ENCODE measurements at places on chromosomes 1 and 21.

DNA sequence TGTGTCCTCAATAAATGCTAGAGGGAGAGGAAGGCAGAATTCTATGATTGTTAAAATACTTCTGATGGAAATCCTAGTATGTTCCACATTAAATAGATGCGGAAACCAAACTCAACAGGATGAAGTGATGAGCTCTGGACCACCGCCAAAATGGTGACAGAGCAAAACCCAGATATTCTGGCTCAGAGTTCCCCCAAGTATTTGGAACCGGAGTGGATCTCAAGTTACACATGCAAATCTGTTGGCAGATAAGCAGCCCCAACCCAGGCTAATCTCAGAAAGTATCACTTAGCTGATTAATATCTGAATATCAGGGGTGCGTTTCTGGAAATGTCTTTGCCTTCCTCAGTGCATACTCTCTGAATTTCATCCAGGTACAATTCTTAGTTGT lies 17.4 kb upstream of the GRHL3 start:
- no peak for DNase-seq
- no peaks in the 10 kb centered on the region for H3K36me3 ChIP-seq
- H3K4me3 ChIP-seq: no peak overlapping the region
- H3K27ac ChIP-seq: no peak overlapping the region
- H3K4me1 ChIP-seq: peaks cover 16% of the 10 kb centered on the region

DNA sequence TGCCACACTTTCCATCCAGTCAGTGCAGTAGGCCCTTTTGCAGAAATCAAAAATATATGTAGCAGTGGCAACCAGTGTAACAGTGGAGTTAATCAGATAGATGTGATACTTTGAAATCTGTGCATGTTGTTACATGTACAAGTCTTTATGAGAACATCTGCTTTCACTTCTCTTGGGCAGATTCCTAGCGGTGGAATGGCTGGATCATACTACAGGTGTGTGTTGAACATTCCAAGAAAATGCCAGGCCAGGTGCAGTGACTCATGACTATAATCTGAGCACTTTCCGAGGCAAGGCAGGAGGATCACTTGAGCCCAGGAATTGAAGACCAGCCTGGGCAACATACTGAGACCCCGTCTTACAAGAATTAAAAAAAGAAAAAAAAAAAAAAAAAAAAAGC lies 55.3 kb downstream of the GNB1 start:
- H3K4me3 ChIP-seq: no peak overlapping the region
- DNase-seq: no peak
- H3K27ac ChIP-seq: no peak overlapping the region
- H3K4me1 ChIP-seq: peaks cover 6% of the 10 kb centered on the region
- H3K27me3 ChIP-seq: no peaks in the 10 kb centered on the region
- H3K36me3 ChIP-seq: peaks cover 29% of the 10 kb centered on the region

DNA sequence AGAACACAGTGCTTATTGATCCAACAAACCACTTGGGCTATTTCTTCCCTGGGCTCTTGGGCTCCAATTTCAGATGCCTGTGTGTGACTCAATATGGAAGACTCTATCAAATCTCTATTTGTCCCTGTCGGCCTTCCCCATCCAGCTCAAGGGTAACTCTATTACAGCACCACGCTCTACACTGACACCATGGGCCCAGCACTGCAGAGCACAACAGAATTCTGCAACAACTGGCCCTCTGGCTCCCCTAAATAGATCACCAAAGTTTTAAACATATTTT lies 51.7 kb downstream of the CAPZB start:
- no peak for DNase-seq
- H3K27me3 ChIP-seq: no peaks in the 10 kb centered on the region
- peaks cover 70% of the 10 kb centered on the region for H3K4me1 ChIP-seq
- no peak overlapping the region for H3K27ac ChIP-seq
- H3K36me3 ChIP-seq: no peaks in the 10 kb centered on the region

- H3K4me1 ChIP-seq: peaks cover 14% of the 10 kb centered on the region
- H3K27me3 ChIP-seq: no peaks in the 10 kb centered on the region
- H3K27ac ChIP-seq: no peak overlapping the region
- H3K36me3 ChIP-seq: peaks cover 9% of the 10 kb centered on the region
Measured at GRCh38 chr1:9586147-9586766, 2.5 kb upstream of the TMEM201 start.

GRCh38 chr1:38477811-38478210 lies 381.8 kb downstream of the RRAGC start:
- H3K4me3 ChIP-seq: no peak overlapping the region
- no peaks in the 10 kb centered on the region for H3K36me3 ChIP-seq
- no peak overlapping the region for H3K27ac ChIP-seq
- DNase-seq: peak; percentile 10
- peaks cover 94% of the 10 kb centered on the region for H3K27me3 ChIP-seq

DNA sequence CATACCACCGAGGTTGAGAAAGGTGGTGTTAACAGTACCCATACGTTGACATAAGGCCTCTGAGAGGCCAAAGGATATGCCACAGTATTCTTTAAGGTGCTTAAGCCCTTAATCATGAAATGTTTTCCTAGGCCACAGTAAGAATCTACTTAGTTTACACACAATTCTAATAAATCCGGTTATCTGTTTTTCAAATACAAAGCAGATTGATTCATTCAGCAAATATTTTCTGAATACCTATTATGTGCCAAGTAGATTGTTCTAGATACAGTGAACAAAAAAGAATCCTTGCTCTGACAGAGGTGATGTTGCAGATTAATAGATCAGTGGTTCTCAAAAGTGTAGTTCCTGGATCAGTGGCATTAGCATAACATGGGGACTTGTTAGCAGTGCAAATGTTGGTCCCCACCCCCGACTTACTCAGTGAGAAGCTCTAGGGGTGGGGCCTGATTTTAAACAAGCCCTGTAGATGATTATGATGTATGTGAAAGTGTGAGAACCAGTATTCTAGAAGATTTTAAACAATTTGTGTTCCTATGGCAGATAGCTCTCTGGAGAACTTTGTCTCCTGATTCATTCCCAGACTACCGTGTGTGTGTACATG lies 61.6 kb downstream of the NFIA start:
- no peak overlapping the region for H3K4me3 ChIP-seq
- peak overlapping the region; percentile 62 for H3K27ac ChIP-seq
- H3K36me3 ChIP-seq: peaks cover 9% of the 10 kb centered on the region
- peaks cover 57% of the 10 kb centered on the region for H3K4me1 ChIP-seq
- no peaks in the 10 kb centered on the region for H3K27me3 ChIP-seq

DNA sequence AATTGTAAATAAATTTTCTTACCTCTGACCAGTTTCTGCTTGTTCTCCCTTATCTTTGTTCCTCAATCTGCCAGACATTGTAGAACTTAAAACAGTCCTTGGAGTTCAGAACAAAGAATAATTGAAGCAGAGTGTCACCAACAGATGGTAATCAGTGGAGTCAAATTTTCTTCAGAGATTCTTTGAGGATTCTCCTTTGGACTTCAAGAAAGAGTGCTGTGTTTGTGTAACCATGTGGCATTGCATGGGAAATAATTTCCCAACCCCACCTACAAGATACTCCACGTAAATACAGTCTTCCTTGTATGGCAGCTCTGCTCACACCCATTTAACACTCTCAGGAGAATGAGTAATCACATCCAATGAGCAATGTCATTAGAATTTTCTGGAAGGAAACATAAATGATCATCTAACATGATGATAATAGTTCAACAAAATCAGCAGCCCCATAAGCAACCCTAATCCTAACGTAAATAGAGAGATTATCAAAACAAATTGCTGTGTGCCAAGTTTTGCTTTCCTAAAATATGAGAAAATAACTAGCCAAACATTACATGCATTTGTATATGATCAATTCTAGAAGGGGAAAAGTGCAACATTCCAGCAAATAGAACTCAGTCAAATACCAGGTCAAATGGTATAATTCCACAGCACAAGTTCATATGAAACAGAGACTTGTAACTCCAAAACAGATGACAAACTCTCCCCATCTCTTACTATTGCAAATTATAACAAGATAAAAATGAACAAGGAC lies 6.9 kb upstream of the DENND1B start:
- no peak for DNase-seq
- peak overlapping the region; percentile 7 for H3K27ac ChIP-seq

- no peak for DNase-seq
- H3K4me1 ChIP-seq: peaks cover 23% of the 10 kb centered on the region
- H3K4me3 ChIP-seq: peak overlapping the region; percentile 73
- H3K36me3 ChIP-seq: peaks cover 15% of the 10 kb centered on the region
- no peaks in the 10 kb centered on the region for H3K27me3 ChIP-seq
- H3K27ac ChIP-seq: peak overlapping the region; percentile 92
Measured at GRCh38 chr1:226939438-226940028, 561 bp upstream of the COQ8A start.

DNA sequence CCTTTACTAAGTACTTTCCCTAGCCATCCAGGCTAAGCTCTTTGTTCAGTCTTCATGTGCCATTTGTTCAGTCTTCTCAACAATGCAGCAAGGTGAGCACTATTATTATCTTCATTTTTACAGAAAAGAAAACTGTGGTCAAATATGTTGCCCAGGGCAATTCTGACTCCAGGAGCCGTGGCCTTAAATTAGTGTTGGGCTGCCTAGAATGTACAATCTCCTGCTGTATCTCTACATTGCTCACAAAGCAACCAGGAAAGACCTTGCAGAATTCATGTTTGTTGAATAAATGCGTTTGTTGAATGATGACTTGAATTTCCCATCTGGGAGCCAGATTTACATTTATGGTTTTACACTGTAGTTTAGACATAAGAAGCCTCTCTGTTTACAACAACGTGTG lies 14.2 kb downstream of the CD101 start:
- H3K27ac ChIP-seq: peak overlapping the region; percentile 22
- H3K4me1 ChIP-seq: peaks cover 4% of the 10 kb centered on the region
- DNase-seq: no peak
- H3K4me3 ChIP-seq: no peak overlapping the region
- no peaks in the 10 kb centered on the region for H3K27me3 ChIP-seq

GRCh38 chr1:225653463-225654276 lies 747 bp upstream of the ENAH start:
- DNase-seq: peak; percentile 74
- peak overlapping the region; percentile 99 for H3K4me3 ChIP-seq
- H3K4me1 ChIP-seq: peaks cover 56% of the 10 kb centered on the region
- H3K27ac ChIP-seq: peak overlapping the region; percentile 100

- no peaks in the 10 kb centered on the region for H3K36me3 ChIP-seq
- H3K27ac ChIP-seq: peak overlapping the region; percentile 6
- no peak overlapping the region for H3K4me3 ChIP-seq
- DNase-seq: no peak
Measured at GRCh38 chr21:28822486-28823335, 170.0 kb downstream of the LTN1 start.

DNA sequence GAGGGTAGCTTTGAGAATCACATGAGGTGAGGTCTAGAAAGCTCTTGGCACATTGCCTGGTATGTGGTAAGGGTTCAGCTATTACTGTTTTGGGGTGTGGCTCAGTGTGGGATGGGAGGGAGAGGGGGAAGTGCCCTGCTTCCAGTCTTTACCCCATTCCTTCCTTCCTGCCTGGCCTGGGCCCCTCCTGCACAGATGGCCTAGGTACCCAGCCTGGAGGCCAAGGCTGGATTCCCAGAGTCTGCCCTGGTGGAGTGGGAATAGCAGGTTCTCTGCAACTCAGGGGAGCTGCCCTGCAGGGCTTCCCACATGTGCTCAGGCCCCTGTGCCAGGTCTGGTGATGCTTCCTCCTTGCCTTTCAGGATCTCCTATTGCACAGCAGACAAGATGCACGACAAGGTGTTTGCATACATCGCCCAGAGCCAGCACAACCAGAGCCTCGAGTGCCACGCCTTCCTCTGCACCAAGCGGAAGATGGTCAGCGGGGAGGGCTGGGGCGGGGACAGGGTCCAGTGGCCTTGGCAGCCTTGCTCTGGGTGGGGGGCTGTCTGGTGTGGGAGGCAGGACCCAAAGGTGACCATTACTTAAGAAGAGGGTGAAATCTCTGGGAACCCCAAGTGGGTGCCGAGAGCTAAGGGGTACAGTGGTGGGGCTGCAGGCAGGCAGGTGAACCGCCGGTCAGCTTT lies 13.5 kb downstream of the LDLRAP1 start:
- no peak overlapping the region for H3K27ac ChIP-seq
- H3K27me3 ChIP-seq: no peaks in the 10 kb centered on the region
- no peaks in the 10 kb centered on the region for H3K36me3 ChIP-seq
- H3K4me3 ChIP-seq: no peak overlapping the region
- no peak for DNase-seq

DNA sequence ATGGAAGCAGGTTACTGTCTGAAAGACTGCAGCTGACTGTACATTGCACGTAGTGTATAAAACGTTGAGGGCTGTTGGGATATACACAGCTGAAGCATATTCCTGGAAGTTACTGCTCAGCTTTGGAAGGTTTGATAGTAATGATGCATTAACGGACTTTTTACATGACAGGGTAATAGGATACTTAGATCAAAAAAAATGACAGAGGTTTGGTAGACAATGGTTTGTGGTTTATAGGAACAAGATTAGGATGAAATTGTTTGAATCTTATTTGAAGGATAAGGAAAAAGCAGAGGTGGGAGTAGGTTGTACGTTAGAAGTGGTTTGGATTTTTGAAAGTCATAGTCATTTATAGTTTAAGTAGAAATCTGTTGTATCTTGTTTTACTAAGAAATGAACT lies 33.0 kb downstream of the ADGRL2 start:
- H3K4me1 ChIP-seq: peaks cover 42% of the 10 kb centered on the region
- H3K27ac ChIP-seq: peak overlapping the region; percentile 29
- DNase-seq: no peak
- no peak overlapping the region for H3K4me3 ChIP-seq
- peaks cover 1% of the 10 kb centered on the region for H3K36me3 ChIP-seq

- no peak overlapping the region for H3K27ac ChIP-seq
- no peak for DNase-seq
- H3K4me1 ChIP-seq: peaks cover 4% of the 10 kb centered on the region
- no peak overlapping the region for H3K4me3 ChIP-seq
Measured at GRCh38 chr1:222750651-222751050, 13.6 kb downstream of the FAM177B start.

DNA sequence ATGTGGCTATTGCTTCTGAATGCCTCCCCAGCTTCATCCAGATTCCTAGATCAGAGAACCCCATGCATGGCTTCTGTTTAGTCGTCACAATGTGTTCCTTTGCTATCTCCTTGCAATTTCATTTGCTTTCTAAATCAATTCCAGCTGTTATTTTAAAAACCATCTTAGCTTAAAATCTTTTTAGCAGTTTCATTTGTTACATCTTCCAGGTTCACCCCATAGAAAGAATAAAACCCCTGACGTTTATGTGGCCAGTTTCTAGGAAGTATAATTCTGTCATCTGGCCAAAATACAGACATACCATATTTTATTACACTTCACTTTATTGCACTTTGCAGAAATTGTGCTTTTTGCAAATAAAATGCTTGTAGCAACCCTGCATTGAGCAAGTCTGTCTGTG lies 278.4 kb downstream of the PTPRC start:
- H3K36me3 ChIP-seq: peaks cover 32% of the 10 kb centered on the region
- H3K27me3 ChIP-seq: no peaks in the 10 kb centered on the region

GRCh38 chr1:18931730-18932129 lies 24.7 kb downstream of the IFFO2 start:
- H3K36me3 ChIP-seq: no peaks in the 10 kb centered on the region
- H3K27ac ChIP-seq: no peak overlapping the region
- H3K4me3 ChIP-seq: no peak overlapping the region
- no peak for DNase-seq

DNA sequence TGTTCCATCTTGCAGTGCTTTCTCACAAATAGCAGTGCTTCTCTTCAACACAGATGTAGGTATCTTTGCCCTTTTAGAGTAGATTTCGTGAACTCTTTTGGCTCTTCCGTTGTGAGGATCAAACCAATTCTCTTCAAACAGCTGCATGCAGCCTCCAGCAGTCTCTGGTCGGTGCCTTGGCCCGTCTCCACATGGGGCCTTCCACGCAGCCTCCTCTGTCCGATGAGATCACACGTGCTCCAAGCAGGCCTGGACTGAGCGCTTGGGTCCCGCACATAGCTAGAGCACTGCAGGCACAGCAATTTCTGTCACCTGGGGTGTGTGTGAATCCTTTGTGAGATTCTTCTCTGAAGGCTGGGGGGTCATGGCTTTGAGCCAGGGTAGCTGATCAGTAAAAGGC lies 82.8 kb upstream of the KCNE2 start:
- peak overlapping the region; percentile 90 for H3K27ac ChIP-seq
- H3K4me1 ChIP-seq: peaks cover 31% of the 10 kb centered on the region
